ENCODE measurements at places on chromosomes 6 and 20. TPM values are rescaled to one million over a fixed set of nuclear protein-coding genes. Genes with fewer than 3 reads are reported as not detected.
A peak's percentile ranks its signal among the peaks of the same experiment; 100 is the strongest.

GRCh38 chr6:87283461-87283860 lies 38.9 kb upstream of the SMIM8 start:
- no peaks in the 10 kb centered on the region for H3K36me3 ChIP-seq
- H3K27me3 ChIP-seq = no peaks in the 10 kb centered on the region
- no peak overlapping the region for H3K4me3 ChIP-seq
- H3K4me1 ChIP-seq = no peaks in the 10 kb centered on the region

GRCh38 chr6:27503436-27504030 lies 30.6 kb upstream of the ZNF184 start:
- peaks cover 14% of the 10 kb centered on the region for H3K4me1 ChIP-seq
- peaks cover 89% of the 10 kb centered on the region for H3K27me3 ChIP-seq
- DNase-seq = peak; percentile 78
- no peak overlapping the region for H3K27ac ChIP-seq
- peak overlapping the region; percentile 88 for H3K4me3 ChIP-seq
- no peaks in the 10 kb centered on the region for H3K36me3 ChIP-seq

RRP36 gene
- total RNA-seq = 89.1 TPM

RXRB gene
- 31.8 TPM for total RNA-seq

DNA sequence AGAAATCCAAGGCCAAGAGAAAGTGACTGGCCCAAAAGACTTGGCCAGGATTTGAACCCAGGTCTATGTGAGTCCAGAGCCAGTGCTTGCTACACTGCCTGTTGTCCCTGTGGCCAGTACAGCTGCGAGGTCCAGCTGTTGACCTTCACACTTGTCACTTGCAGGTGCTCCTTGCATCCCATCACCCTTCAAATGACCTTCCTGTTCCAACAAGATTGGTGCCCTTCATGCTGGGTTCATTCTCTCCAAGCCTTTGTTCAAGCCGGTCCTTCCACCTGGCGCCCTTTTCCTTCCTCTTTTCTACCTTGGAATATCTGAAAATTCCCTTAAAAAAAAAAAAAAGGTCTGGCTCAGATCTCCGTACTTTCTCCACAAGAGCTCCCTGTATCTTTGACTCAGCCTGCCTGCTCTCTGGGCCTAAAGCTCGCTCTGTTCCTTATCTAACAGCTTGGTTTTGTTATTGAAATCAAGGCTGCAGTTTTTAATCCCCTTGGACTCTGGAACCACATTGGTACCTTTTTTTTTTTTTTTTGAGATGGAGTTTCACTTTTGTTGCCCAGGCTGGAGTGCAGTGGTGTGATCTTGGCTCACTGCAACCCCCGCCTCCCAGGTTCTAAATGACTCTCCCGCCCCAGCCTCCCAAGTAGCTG lies 22.2 kb upstream of the MRPS18A start:
- H3K27ac ChIP-seq = no peak overlapping the region
- H3K27me3 ChIP-seq = peaks cover 3% of the 10 kb centered on the region
- DNase-seq = no peak
- H3K4me1 ChIP-seq = peaks cover 38% of the 10 kb centered on the region

DNA sequence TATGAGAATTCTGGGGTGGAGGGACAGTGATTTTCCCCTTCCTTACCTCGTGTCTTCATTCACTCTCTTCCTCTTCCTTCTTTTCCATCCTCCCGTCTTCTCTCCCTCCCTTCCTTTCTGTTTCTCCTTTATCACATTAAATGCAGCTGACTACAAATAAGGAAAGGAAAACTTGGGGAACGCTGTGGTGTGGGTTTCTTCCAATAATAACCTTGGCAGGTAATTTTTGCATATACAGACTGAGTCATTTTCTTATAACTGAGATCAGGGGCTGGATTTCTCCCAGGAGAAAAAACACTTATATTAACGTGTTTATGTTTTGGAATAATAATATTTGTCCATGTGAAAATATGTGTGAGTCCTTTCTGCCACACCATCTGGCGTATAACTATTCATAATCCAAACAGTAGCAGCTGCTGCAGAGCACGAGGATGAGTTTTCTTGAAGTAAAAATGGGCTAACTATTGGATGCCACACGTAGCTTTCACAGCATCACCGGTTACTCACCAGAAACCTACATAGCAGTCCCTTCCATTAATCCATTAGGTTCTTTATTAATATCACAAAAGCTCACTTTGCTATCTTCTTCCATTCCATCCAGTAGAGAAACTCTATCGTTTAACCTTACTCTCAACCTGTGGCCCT lies 139.2 kb upstream of the SASH1 start:
- no peaks in the 10 kb centered on the region for H3K36me3 ChIP-seq
- H3K27ac ChIP-seq = no peak overlapping the region
- H3K4me3 ChIP-seq = no peak overlapping the region
- H3K27me3 ChIP-seq = no peaks in the 10 kb centered on the region
